Naive thymus-derived CD8-positive, alpha-beta T cell (primary cell): ENCODE measurements at places on chromosomes 4 and X.
A peak's percentile ranks its signal among the peaks of the same experiment; 100 is the strongest.

DNA sequence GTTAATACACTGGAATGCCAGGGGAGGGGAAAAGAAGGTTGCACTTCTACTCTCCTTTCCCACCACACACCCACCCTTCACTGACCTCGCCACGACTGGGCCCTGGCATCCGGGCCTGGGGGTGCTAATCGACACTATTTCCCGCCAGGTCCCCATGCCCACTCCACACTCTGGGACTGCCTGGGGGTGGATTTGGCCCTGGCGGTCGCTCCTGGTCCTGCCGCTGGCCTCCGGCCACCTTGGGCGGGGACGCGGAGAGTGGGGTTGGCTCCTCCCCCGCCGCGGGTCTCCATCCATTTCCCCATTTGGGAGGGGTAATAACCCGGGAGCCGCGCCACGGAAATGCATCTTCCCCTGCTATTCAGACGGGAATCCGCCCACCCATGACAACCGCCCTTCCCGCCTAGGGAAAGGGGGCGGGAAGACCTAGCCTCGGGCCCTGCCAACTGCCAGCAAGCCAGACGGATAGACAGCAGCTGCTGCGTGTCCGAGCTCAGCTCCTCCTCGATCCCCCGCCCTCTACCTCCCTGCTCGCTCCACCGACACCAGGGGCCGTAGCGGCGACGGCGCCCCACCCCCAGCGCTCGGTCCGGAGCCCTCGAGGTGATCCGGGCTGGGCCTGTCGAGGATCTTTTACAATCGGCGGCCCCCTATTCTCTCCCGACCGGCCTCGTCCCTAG, 78.1 kb downstream of the RLIM start:
- H3K36me3 ChIP-seq = no peaks in the 10 kb centered on the region
- no peaks in the 10 kb centered on the region for H3K27me3 ChIP-seq
- H3K4me1 ChIP-seq = peaks cover 3% of the 10 kb centered on the region
- H3K27ac ChIP-seq = peak overlapping the region; percentile 53
- H3K4me3 ChIP-seq = peak overlapping the region; percentile 86

GRCh38 chr4:140251571-140251970, 97.6 kb upstream of the MAML3 start:
- peaks cover 17% of the 10 kb centered on the region for H3K4me1 ChIP-seq
- peaks cover 9% of the 10 kb centered on the region for H3K27me3 ChIP-seq
- H3K36me3 ChIP-seq = no peaks in the 10 kb centered on the region
- no peak overlapping the region for H3K27ac ChIP-seq

- no peaks in the 10 kb centered on the region for H3K36me3 ChIP-seq
- no peak overlapping the region for H3K4me3 ChIP-seq
- H3K4me1 ChIP-seq = peaks cover 25% of the 10 kb centered on the region
- DNase-seq = no peak
These were observed 179.4 kb downstream of the QDPR start for GRCh38 chr4:17332478-17332877.

- H3K27ac ChIP-seq = peak overlapping the region; percentile 76
- peak; percentile 25 for DNase-seq
- H3K27me3 ChIP-seq = no peaks in the 10 kb centered on the region
- H3K4me3 ChIP-seq = peak overlapping the region; percentile 73
- no peaks in the 10 kb centered on the region for H3K36me3 ChIP-seq
These were observed 31.7 kb downstream of the USP9X start for GRCh38 chrX:41116948-41117347.

DNA sequence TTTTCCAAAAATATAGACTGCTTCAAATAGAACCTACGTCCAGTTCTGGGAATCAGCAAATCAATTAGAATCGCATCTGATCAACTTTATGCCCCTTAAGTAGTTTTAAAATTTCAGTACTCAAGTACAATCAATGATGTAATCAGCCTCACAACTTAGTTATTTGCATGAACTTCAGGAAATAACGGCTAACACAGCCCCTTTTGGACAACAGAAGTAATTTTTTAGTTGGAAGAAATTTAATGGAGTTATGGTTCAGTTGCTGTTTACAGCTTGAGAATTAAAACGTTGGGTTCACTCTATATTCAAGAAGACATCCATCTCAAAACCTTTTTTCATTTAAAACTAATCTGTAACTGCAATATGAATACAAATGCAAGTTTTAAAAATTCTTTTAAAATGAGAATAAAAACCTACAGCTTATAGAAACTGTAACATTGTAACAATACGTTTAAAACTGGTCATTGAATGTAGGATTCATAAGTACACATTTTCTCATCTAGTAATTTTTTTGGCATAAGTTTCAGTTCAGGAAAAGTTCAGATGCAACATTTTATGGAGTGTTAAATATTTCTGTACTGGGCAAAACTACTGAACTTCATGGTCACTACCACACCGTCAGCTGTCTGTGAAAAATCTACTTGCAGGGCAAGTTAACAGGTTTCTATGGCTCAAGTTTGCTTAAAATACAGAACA, 956 bp downstream of the TAPT1 start:
- no peaks in the 10 kb centered on the region for H3K27me3 ChIP-seq
- peaks cover 69% of the 10 kb centered on the region for H3K4me1 ChIP-seq

DNA sequence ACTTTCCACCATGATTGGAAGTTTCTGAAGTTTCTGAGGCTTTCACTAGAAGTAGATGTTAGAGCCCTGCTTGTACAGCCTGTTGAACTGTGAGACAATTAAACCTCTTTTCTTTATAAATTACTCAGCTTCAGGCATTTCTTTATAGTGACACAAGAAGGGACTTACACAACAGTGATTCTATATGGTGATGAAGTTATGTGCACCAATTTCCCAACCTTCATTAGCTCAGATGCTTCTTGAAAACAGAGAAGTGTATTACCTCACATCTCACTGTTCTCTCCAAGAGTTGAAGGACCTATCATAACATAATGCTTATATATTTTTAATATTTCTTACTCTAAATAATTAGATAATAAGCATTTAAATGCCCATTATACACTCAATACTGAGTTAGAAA, 202.1 kb upstream of the ANXA10 start:
- H3K36me3 ChIP-seq = no peaks in the 10 kb centered on the region
- no peak for DNase-seq
- no peak overlapping the region for H3K27ac ChIP-seq
- H3K4me1 ChIP-seq = no peaks in the 10 kb centered on the region
- no peaks in the 10 kb centered on the region for H3K27me3 ChIP-seq

GRCh38 chr4:147409350-147409749, 71.5 kb upstream of the EDNRA start:
- H3K27ac ChIP-seq = no peak overlapping the region
- peaks cover 7% of the 10 kb centered on the region for H3K36me3 ChIP-seq
- no peaks in the 10 kb centered on the region for H3K4me1 ChIP-seq
- H3K27me3 ChIP-seq = peaks cover 11% of the 10 kb centered on the region

DNA sequence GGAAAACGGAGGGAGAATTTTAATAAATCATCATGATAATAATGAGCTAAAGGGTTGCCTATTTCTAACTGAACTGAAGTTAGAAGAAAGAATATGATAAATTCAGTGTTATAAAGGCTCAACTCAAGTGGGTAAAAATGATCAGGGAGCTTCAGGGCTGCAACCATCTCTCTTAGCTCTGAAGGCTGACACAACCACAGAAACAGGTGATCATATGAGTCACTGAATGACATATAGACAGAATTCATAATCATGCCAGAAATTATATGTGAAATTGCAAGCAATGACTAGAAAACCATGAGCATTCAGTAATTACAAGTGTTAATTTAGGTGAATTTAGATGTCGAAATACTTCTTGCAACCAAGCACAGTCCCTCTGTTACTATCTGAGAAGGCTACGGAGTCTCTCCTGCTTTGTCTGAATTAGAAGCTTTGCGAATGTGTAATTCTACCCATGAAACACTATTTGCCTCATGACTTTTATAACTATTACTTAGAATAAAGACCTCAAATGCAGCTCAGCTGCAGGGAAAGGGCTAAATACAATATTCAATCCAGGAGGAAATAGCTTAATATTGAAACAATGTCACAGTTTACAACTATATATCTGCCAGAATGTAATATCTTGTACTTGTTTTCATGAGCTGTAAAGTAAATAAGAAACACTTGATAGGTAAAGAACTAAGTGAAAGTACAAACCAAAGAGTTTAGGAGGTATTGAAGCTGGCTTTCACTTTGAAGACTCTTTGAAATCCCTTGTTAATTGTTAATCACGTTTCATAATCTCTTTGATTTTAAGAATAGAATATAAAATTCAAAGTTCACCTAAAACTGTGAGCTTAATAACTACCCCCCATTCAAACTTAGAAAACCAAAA, 1972.6 kb downstream of the ARAP2 start:
- no peak for DNase-seq
- H3K27me3 ChIP-seq = no peaks in the 10 kb centered on the region
- H3K27ac ChIP-seq = no peak overlapping the region
- H3K4me1 ChIP-seq = no peaks in the 10 kb centered on the region
- no peaks in the 10 kb centered on the region for H3K36me3 ChIP-seq

- H3K27ac ChIP-seq = peak overlapping the region; percentile 81
- no peak overlapping the region for H3K4me3 ChIP-seq
- peaks cover 4% of the 10 kb centered on the region for H3K4me1 ChIP-seq
- no peaks in the 10 kb centered on the region for H3K27me3 ChIP-seq
- no peak for DNase-seq
These were observed 26.6 kb downstream of the NLGN3 start for GRCh38 chrX:71171110-71171801.

GRCh38 chr4:4800646-4801408, 58.6 kb upstream of the MSX1 start:
- peaks cover 18% of the 10 kb centered on the region for H3K27me3 ChIP-seq
- no peaks in the 10 kb centered on the region for H3K4me1 ChIP-seq
- no peak overlapping the region for H3K4me3 ChIP-seq
- no peak overlapping the region for H3K27ac ChIP-seq

GRCh38 chr4:189001283-189001970, 862.2 kb downstream of the TRIML1 start:
- no peaks in the 10 kb centered on the region for H3K27me3 ChIP-seq
- H3K4me1 ChIP-seq = no peaks in the 10 kb centered on the region
- no peaks in the 10 kb centered on the region for H3K36me3 ChIP-seq
- DNase-seq = no peak
- no peak overlapping the region for H3K4me3 ChIP-seq
- H3K27ac ChIP-seq = no peak overlapping the region

- no peaks in the 10 kb centered on the region for H3K27me3 ChIP-seq
- no peaks in the 10 kb centered on the region for H3K36me3 ChIP-seq
- no peak overlapping the region for H3K27ac ChIP-seq
- peaks cover 6% of the 10 kb centered on the region for H3K4me1 ChIP-seq
- H3K4me3 ChIP-seq = no peak overlapping the region
These were observed 34.5 kb downstream of the LINC00632 start for GRCh38 chrX:140744085-140744484.

DNA sequence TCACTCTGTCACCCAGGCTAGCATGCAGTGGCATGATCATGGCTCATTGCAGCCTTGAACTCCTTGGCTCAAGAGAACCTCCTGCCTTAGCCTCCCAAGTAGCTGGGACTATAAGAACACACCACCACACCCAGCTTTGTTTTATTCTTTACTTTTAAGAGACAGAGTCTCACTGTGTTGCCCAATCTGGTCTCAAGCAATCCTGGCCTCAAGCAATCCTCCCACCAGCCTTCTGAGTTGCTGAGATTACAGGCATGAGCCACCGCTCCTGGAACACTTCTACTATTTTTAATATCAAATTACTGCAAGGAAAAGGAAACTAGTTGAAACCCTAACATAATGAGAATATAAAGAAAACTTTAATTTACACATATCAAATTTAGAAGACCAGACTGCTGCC, 85.4 kb downstream of the FAM13A start:
- H3K27ac ChIP-seq = no peak overlapping the region
- no peak for DNase-seq
- H3K4me1 ChIP-seq = no peaks in the 10 kb centered on the region
- H3K4me3 ChIP-seq = no peak overlapping the region
- H3K27me3 ChIP-seq = peaks cover 2% of the 10 kb centered on the region

DNA sequence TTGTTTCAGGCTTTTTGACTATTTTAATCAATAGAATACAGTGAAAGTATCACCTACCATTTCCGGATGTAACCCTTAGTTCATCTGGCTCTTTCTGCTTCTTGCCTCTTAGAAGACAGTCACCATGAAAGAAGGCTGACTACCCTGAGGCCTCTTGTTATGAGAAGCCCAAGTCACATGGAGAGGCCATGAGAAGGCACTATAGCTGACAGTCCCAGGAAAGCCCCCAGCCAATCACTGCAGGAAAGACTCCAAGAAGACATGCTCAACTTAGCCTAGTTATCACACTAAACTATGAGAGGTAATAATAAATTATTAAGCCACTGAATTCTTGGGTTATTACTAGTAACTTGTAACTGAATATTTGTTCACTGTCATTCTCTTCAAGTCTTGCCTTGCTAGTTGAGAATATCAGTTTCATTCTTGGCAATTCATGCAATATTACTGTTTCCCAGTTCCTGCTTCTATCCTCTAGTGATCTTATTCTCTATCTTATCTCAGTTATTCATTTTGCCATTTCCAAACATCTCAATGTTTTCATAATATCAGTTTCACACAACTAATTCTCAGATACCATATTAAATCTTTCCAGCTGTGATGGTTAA, 57.1 kb upstream of the GUCY1A1 start:
- H3K27me3 ChIP-seq = peaks cover 7% of the 10 kb centered on the region
- H3K4me3 ChIP-seq = no peak overlapping the region
- H3K36me3 ChIP-seq = no peaks in the 10 kb centered on the region
- no peak overlapping the region for H3K27ac ChIP-seq
- no peaks in the 10 kb centered on the region for H3K4me1 ChIP-seq

DNA sequence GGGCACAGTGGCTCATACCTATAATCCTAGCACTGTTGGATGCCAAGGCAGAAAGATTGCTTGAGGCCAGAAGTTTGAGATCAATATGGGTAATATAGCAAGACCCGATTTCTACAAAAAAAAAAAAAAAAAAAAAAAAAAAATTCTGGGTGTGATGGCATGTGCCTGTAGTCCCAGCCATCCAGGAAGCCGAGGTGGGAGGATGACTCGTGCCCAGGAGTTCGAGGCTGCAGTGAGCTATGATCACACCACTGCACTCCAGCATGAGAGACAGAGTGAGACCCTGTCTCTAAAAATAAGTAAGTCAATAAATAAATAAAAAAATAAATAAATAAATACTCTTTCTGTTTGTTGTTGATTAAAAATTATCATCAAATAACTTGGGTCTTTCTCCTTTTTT, 62.4 kb upstream of the BMPR1B start:
- H3K36me3 ChIP-seq = no peaks in the 10 kb centered on the region
- H3K27ac ChIP-seq = no peak overlapping the region
- H3K4me1 ChIP-seq = no peaks in the 10 kb centered on the region
- no peak for DNase-seq

- no peak for DNase-seq
- H3K36me3 ChIP-seq = no peaks in the 10 kb centered on the region
- H3K4me1 ChIP-seq = peaks cover 41% of the 10 kb centered on the region
- H3K27me3 ChIP-seq = no peaks in the 10 kb centered on the region
- H3K4me3 ChIP-seq = no peak overlapping the region
These were observed 14.4 kb downstream of the CHIC1 start for GRCh38 chrX:73577361-73577760.
